Stimulated activated CD4-positive, alpha-beta T cell treated with anti-CD3 and anti-CD28 coated beads, Interleukin-1b, Interleukin-23, amount 100 ng/mL, for 4 hours (primary cell): ENCODE measurements at places on chromosomes 12 and 14.

- no peak for DNase-seq
Observed at GRCh38 chr12:121061831-121062230, 22.8 kb upstream of the OASL start.

DNA sequence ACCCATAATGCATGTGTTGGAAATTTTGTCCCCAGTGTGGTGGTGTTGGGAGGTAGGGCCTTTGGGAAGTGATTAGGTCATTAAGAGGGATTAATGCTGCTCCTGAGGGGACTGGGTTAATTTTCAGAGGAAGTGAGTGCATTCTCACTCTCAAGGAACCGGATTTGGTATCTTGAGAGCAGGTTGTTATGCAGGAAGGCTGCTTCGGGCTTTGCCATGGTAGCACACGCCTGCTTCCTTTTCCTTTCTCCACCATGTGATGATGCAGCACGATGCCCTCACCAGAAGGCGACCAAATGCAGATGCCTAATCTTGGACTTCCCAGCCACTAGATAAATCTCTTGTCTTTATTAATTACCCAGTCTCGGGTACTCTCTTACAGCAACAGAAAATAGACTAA is 257.1 kb downstream of the SSPN start:
- no peak for DNase-seq

DNA sequence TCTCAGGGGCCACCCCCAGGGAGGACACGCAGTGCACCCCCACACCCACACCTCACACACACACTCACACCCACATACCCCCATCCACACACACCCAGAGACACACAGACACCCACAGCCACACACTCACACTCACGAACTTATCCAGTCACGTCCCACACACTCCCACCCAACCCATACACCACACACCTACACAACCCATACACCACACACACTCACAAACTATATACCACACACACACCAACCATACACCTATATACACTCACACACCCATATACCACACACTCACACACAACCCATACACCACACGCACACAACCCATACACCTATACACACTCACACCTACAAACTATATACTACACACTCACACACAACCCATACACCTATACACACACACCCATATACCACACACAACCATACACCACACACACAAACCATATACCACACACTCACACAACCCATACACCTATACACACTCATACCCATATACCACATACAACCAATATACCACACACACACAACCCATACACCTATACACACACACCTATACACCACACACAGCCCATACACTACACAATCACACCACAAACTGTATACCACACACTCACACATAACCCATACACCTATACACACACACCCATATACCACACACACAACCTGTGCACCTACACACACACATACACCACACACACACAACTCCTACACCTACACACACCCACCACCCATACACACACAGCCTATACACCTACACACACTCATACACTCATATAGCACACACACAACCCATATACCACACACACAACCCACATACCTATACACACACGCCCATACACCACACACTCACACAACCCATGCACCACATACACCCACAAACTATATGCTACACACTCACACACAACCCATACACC is 42.7 kb downstream of the TMEM121 start:
- no peak for DNase-seq

- DNase-seq: no peak
Observed at GRCh38 chr12:42935090-42935489, 345.5 kb upstream of the PRICKLE1 start.

GRCh38 chr14:61190341-61190740 is 90.8 kb downstream of the TMEM30B start:
- no peak for DNase-seq

GRCh38 chr14:23306412-23307145 is at the start of gene BCL2L2:
TSS of gene BCL2L2 (plus strand) at chr14:23306833. CDS start at chr14:23307768, 935 bp downstream.
- DNase-seq: no peak

GRCh38 chr12:117363953-117364486 is 2.6 kb upstream of the NOS1 start:
- no peak for DNase-seq

- DNase-seq: no peak
Observed at GRCh38 chr14:99137001-99137700, 134.8 kb downstream of the BCL11B start.
